ENCODE measurements at places on chromosomes 3 and 15.

- ATAC-seq, result no peak
Measured at GRCh38 chr3:123952844-123953520, 8.0 kb downstream of the CCDC14 start.

- no peak for ATAC-seq
Measured at GRCh38 chr3:117746066-117746465, 1036.5 kb downstream of the TUSC7 start.

GRCh38 chr3:72275331-72275751 is 490.4 kb upstream of the PROK2 start:
- no peak for ATAC-seq

DNA sequence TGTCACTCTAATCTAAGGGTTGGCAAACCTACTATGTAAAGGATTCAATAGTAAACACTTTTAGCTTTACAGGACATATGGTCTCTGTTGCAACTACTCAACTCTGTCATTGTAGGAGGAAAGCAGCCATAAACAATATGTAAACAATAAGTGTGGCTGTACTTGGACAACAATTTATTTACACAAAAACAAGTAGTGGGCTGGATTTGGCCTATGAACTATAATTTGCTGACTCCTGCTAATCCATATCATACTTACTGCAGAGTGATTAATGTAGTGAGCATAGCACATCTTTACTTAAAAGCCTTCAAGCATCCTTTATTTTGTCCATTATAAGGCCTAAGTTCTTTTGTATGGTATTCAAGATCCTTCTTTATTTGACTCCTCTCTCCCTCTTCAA is 441.9 kb downstream of the ZIC1 start:
- ATAC-seq, result no peak

DNA sequence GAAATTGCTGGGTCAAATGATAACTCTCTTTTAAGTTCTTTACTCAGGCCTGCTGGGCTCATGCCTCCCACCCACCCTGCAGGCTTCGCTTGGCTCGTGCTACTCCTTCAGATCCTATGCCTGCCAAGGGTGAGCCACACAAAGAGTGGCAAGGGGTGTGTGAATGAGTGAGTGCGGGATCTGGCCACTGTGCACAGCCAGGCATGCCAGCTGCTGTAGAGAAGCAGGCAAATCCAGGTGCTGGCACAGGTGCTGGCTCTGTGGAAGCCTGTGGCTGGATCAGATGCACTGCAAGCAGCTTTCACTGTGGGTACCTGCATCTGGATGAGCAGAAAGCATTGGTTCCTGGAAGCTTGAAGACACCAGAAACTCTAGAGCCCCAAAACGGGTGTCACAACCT is 1055.7 kb upstream of the EPHA6 start:
- no peak for ATAC-seq

- no peak for ATAC-seq
Measured at GRCh38 chr15:83956887-83957286, 278.7 kb upstream of the GOLGA6L4 start.

- ATAC-seq, result peak; percentile 37
Measured at GRCh38 chr15:42736178-42736792, 643 bp downstream of the CDAN1 start.

GRCh38 chr3:21477541-21478288 is 273.3 kb downstream of the ZNF385D start:
- ATAC-seq, result no peak

DNA sequence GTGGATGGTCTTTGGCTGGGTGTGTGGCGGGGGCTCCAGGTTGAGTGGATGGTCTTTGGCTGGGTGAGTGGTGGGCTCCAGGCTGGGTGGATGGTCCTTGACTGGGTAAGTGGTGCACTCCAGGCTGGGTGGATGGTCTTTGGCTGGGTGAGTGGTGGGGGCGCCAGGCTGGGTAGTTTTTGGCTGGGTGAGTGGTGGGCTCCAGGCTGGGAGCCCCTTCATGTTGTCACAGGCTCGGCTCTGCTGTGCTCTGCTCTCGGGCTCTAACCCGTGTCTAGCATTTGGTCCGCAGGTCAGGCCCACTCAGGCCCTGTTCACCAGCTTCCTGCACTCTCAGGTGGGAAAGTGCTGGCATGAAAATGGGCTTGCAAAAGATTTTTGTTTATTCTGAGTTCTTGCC is 25.1 kb downstream of the CD276 start:
- ATAC-seq, result no peak

DNA sequence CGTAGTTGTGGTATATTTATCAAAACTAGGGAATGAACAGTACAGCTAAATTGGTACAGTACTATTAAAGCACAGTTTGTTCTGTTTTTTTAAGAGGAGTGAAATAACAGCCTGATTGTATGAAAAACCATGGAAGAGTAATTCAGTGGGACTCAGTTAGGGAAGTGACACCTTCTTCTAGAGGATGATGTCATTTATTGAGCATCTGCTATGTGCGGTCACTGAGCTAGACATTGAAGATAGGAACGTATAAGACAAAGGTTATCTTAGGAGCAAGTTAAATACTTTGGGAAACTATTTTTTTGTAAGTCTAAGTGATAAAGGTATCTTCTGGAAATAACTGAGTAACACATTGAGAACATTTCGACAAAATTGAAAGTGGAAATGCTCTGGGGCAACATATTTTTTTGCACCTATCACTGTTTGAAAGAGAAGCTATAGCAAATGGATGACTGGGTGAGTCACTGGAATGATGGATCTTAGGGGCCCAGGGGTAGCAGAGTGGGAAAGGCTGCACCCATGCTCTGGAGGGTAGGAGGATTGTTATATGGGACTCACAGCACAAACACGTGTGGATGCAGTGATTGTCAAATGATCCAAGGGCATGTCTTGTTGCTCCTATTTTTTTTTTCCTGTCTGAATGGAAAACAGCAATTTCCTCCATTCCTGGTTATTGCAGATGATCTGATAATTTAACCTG is 43.0 kb downstream of the OXNAD1 start:
- no peak for ATAC-seq

- ATAC-seq, result no peak
Measured at GRCh38 chr15:61871926-61872522, 188.2 kb downstream of the VPS13C start.

- no peak for ATAC-seq
Measured at GRCh38 chr3:325495-325894, 128.9 kb downstream of the CHL1 start.

DNA sequence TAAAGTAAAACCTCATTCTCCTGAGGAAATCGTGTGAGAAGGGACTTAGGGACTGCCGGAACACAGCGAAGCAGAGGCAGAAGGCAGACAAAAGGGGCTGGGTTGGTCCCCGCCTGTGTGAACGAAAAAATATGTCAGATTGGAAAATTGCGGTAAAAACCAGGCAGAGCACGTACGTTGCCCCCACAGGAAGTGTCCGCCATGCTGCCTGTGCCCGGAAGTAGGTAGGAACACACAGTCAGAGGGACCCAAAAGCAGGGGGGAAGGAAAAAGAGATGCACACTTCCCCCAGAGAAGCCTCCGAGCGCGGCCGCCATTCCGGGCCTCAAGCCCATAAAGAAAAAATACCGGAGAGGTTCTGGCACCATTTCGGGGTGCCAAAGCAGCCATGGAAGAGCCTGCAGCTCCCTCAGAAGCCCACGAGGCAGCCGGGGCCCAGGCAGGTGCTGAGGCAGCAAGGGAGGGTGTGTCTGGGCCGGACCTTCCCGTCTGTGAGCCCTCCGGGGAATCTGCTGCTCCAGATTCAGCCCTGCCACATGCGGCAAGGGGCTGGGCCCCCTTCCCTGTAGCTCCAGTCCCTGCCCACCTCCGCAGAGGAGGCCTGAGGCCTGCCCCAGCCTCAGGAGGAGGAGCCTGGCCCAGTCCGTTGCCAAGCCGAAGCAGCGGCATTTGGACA is at the start of gene MKRN3:
Gene MKRN3 (plus strand): TSS at position 280 of the 676 bp plus-strand sequence. CDS start 109 bp downstream, at position 389.
- ATAC-seq, result no peak

GRCh38 chr15:63234451-63234870 is 42.9 kb upstream of the APH1B start:
- no peak for ATAC-seq

DNA sequence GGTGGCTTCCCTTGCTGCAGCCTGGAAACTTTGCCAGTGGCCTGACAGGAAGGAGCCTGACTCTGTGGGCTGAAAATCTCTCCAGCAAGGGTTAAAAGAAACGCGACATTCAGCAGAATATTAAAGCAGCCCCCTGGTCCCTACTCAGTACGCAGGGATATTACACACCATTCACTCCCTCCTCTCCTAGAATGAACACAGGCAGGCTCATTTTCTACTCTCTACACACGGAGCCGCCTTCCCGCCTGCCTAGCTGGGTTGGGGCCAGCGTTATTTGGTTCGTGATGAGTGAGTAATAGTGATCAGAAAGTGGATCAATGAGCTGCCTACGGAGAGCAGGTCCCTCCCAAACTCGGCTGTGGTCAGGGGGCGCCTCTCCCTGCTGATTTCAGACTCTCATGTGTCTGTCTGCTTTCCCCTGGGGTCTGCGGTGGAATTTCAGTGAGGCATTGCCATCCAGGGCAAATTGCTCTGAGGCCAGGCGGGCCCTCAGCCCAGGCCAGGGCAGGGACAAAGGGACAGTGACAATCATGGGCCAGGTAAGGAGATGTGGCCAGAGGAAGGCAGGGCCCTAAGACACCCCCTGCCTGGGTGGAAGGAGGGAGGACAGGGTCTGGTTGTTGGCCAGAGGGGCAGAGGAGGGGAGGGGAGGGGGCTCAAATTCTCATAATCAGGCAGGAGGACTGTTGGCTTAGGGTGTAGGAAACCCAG is 2.8 kb downstream of the EPHB1 start:
- no peak for ATAC-seq

- peak; percentile 77 for ATAC-seq
Measured at GRCh38 chr15:52567871-52568600, 794 bp downstream of the ARPP19 start.

DNA sequence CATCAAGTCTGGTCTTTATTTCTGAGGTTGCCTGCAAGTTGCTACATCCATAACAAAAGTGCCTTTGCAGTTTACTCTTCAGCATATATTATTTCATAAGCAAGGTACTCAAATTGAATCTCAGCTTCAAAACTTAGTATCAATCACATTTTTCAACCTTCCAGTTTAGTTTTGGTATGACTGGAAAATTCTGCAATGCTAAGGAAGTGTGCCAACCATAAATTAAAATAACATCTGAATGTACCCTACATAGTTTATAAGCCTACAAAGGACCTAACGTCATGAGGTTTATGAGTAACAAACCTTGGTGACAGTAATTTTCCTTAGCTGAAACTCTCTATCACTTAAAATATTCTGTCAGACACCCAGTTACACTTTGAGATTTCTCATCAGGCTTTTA is 62.8 kb downstream of the THBS1 start:
- ATAC-seq, result peak; percentile 59

DNA sequence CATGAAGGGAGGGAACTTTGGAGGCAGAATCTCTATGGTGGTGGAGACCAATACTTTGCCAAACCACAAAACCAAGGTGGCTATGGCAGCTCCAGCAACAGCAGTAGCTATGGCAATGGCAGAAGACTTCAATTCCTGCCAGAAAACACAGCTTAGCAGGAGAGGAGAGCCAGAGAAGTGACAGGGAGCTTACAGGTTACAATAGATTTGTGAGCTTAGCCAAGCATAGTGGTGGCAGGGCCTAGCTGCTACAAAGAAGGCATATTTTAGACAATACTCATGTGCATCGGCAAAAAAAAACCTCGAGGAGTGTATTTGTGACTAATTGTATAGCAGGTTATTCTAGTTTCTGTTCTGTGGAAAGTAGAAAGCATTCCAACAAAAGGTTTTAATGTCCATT is 6.4 kb upstream of the CSTA start:
- ATAC-seq, result no peak

- no peak for ATAC-seq
Measured at GRCh38 chr15:39106950-39107349, 473.9 kb upstream of the THBS1 start.

- ATAC-seq, result no peak
Measured at GRCh38 chr3:57026944-57027343, 33.5 kb upstream of the SPATA12 start.

GRCh38 chr3:122975924-122976293 is 51.7 kb downstream of the SEMA5B start:
- peak; percentile 77 for ATAC-seq

GRCh38 chr3:56421205-56421604 is 47.1 kb downstream of the ERC2 start:
- peak; percentile 26 for ATAC-seq

DNA sequence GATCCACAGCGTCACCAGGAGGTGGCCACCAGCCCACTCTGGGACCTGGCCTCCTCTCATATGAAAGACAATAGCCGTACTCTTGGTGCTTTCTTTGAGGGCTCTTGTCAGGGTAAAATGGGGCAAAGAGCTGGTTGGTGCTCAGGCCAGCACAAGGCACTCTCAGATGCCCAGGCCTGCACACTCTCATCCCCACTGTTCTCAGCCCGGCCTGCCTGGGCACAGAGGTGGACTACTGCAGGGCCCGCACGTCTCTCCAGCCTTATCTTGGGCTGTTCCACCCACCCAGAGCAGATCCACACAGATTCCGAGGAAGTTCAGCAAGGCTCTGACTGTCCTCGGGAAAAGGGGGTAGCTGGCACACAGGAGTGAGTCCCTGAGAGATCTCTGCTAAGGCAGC is 122.8 kb upstream of the PRR20G start:
- no peak for ATAC-seq

DNA sequence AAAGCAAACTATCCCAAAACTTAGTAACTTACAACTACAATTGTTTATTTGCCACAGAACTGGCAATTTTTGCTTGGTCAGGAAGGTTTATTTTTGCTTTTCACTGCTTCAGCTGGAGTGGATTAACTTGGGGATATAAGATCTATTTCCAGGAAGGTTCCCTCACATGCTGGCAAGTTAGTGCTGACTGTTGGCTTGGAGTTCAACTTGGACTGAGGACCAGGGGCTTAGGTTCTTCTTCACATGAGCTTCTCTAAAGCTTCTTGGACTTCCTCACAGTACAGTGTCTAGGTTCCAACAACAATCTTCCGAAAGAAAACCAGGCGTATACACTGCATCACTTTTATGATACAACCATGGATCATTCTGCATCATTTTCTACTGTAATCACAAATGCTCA is 264.4 kb downstream of the CHL1 start:
- ATAC-seq, result no peak

DNA sequence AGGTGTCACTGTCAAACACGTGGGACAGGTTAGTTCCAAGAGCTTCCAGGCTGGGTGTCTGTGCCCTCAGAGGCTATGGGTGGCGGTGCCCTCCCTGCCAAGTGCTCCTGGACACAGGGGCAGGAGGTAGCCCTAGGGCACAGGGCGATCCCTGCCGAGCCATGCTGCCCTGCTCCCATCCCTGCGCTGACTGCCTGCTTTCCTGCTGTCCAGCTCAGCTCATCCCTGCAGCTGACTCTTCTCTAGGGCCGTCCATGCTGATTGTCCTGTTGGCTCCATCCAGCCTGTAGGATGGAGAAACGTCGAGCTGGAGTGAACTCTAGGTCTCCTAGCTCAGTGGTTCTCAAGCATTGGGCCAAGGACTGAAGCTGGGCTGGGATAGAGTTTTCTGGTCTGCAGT is 3.7 kb downstream of the PDIA5 start:
- ATAC-seq, result no peak

DNA sequence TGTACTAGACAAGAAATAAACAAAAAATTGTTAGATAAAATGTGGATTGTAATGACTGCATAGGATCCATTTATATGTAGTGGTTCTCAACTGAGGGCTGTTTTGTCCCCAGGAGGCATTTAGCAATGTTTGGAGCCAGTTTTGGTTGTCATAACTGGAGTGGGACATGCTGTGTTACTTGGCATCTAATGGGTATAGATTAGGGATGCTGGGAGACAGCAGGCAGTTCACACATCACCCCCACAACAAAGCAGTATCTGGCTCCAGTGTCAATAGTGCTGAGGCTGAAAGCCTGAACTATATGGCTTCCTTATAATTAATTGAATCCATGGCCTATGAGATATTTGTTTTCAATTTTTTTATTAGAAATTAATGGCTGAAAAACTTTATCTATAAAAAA is 72.0 kb upstream of the SAMMSON start:
- ATAC-seq, result no peak

- no peak for ATAC-seq
Measured at GRCh38 chr3:62446337-62446940, 73.1 kb upstream of the FEZF2 start.
